ENCODE measurements at places on chromosomes 2 and 18. TPM values are rescaled to one million over a fixed set of nuclear protein-coding genes. Genes with fewer than 3 reads are reported as not detected.
A peak's percentile ranks its signal among the peaks of the same experiment; 100 is the strongest.

The SATB2 gene
- 0.60 TPM for total RNA-seq

DNA sequence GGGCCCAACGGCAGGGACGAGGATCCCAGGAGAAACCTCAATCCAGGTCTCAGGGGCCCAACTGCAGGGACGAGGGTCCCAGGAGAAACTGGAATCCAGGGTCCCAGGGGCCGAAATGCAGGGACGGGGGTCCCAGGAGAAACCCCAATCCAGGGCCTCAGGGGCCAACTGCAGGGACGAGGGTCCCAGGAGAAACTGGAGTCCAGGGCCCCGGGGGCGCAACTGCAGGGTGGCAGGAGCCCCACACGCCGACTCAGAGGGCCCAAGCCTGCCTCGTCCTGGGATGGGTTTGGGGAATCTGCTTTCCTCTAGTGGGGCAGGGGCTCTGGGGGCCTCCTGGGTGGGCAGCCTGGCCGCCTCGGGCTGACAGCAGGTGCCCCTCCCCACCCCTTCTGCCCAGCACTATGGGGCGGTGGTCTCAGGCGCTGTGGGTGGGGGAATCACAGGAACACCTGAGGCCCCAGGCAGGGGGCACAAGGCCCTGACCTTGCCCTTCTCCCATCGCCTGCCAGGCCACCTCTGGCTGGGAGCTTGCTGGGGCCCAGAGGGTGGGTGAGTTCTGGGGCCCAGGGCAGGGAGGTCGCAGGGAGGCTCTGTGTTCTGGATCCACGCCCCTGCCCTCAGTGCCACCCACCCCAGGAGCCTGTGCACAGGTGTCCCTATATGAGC is 7.1 kb downstream of the RTP5 start:
- no peak for DNase-seq

The SELENOI gene
- total RNA-seq: 9.3 TPM

- DNase-seq: peak; percentile 74
Measured at GRCh38 chr2:64586883-64587481, 62.9 kb downstream of the AFTPH start.

The ERBB4 gene
- under 0.01 TPM for total RNA-seq

The PDCD1 gene
- total RNA-seq: not detected

DNA sequence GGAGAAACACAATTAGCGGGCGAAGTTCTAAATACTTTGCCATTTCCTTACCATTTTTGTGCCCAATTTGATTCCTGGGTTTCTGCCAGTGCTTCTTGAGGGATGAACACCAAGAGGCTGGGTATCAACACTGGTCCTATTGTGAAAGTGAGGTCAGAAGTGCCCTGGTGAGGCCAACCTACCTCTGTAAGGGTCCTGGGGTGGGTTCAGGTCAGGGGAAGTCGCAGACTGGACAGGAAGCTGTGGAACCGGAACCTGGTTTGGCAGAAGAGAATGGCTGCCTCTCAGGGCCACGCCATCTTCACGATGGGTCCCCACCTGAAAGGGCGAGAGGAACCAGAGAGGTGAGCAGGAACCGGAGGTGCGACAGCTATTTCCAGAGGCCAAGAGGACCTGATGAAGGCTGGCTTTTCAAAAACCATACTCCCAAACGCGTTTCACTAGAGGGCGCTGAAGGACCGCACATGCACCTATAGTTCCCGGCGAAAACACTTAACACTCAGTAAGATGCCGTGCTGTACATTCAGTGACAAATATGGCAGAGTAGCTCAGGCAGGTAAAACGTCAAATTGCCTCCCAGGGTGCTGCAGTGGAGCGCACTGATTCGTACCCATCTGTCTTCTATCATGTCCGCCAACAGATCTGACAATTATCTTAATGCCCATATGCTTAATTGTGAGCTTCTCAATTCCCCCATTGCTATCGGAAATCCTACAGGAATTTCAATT is 275.3 kb upstream of the CCDC68 start:
- DNase-seq: peak; percentile 83

GRCh38 chr2:50650403-50650810 is 381.5 kb downstream of the NRXN1 start:
- DNase-seq: no peak

DNA sequence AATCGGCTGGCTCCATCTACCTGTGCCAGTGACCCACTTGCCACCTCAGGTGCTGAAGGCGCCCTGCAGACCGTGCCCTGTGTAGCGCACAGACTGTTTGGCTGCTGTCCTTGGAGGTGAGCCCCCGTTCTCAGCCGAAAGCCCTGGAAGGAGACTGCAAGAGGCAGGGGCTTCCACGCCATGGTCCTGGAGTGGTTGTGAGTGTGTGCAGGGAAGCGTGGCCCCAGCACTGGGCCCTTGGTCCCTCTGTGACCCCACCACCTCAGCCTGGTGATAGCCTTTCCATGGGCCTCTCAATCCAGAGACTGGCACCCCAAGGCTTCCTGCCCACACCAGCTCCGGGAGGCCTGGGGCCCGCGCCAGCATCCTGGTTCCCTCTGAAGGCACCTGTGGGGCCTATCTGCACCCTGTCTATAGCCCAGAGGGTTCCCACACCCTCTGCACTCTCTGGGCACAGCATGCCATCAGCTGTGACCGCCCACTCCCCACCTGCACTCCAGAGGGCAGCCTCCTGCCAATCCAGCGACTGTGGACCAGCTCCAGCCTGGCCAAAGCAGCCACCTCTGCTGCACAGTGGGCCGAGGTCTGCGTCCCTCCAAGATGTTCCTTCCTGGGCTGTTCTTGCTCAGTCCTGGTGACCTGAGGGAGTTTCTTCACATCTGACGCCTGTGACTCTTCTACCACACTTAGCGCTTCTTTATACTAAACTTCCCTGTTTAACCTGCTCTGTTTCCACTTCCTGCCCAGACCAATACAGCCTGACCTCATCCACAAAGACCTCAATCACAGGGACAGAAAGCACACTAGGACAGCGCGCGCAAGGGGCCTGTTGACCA is 109.5 kb downstream of the EIPR1 start:
- DNase-seq: no peak

- no peak for DNase-seq
Measured at GRCh38 chr2:166573391-166573790, 79.3 kb upstream of the SCN7A start.

GRCh38 chr18:74522635-74523548 is 11.4 kb upstream of the CNDP1 start:
- no peak for DNase-seq

- DNase-seq: peak; percentile 83
Measured at GRCh38 chr2:9205963-9206948, at the start of gene ASAP2. Gene ASAP2, plus strand, starts transcription at chr2:9206812. Its CDS starts 293 bp downstream, at chr2:9207105.

- no peak for DNase-seq
Measured at GRCh38 chr2:216932863-216933548, 73.1 kb upstream of the TNP1 start.

GRCh38 chr18:9454061-9454703 is 21.1 kb upstream of the RALBP1 start:
- DNase-seq: no peak

The TUBB8B gene
- not detected for total RNA-seq

The MYOM1 gene
- total RNA-seq: 1.1 TPM

DNA sequence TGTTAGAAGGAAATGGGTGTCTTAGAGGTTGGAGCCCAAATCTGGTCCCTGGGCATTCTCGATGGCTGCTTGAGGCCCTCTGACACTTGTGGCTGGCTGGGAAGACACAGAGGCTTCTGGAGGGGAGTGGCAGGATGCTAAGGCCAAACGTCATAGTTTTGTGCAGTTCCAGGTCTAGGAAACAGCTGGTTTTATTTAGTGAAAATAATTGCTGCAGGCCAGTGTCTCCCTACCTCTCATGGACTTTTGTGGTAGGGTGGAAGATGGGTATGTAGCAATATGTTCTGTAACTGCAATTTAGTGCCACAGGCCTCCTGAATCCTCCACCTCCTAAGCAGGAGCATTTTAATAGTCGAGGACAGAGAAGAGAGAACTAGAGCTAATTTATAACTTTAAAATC is 32.2 kb upstream of the SPRED2 start:
- DNase-seq: no peak

- DNase-seq: no peak
Measured at GRCh38 chr2:77370511-77370910, 151.7 kb downstream of the LRRTM4 start.

DNA sequence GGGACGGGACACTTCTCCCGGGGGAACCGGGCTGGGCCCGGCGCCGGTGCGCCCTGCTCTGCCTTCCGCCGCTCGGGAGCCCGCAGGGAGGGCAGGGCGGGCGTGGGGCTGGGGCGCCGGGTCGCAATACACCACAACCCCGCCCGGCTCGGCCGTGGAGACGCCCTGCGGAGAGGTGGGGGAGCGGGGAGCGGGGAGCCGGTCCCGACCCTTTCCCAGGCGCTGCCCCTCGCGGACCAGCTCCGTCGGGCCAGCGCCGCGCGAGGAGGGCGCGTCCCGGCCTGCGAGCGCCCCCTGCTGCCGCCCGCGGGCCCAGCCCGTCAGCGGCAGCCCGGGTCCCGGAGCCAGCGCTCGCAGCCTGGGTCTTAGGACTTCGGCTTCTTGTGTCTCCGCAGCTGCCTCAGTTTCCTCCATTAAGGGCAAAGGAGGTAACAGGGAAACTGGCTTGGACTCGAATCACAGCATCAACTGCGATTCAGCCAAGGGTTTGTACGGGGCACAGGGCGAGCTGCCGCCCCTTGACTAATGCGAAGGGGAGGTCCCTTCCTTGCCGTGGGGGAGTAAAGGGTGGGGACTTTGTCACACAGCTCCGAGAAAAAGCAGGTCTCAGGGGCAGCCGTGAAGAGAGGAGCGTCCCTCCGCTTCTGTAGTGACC is 635 bp upstream of the ADRA2B start:
- DNase-seq: peak; percentile 48

DNA sequence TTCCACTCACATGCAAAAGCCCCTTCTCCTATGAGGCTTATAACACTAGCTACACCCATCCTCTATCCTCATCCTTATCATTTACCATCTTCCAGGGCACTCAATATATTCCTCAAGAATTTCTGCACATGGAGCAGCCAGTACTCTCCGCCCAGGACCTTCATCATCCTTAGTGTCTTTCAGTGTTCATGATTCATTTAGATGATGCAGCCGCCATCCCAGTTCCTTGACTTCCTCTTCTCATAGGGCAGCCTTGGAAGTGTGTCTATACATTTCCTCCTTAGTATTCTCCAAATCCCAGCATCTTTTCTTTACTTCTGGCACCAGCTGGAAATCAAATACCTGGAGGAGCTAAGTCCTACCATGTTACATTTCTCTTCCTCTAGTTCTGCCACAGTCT is 3.0 kb upstream of the ITSN2 start:
- DNase-seq: no peak

The CFAP221 gene
- total RNA-seq: not detected

DNA sequence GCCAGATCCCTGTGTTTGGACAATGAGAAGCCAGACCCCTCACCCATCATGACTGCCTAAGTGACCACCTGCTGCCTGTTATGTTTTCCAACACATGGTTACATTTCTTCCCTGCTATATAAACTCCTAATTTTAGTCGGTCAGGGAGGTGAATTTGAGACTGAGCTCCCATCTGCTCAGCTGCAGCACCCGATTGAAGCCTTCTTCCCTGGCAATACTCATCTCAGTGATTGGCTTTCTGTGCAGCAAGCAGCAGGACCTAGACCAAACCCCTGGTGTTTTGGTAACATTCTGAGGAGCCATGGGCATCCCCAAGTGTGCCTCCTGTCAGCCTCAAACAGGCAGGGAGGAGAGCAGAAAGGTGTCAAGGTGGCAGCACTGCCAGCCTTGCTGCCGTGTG is 141.2 kb downstream of the CD8B2 start:
- no peak for DNase-seq

- DNase-seq: no peak
Measured at GRCh38 chr2:182098648-182099047, 113.0 kb downstream of the PPP1R1C start.

The MOGAT1 gene
- total RNA-seq: not detected

DNA sequence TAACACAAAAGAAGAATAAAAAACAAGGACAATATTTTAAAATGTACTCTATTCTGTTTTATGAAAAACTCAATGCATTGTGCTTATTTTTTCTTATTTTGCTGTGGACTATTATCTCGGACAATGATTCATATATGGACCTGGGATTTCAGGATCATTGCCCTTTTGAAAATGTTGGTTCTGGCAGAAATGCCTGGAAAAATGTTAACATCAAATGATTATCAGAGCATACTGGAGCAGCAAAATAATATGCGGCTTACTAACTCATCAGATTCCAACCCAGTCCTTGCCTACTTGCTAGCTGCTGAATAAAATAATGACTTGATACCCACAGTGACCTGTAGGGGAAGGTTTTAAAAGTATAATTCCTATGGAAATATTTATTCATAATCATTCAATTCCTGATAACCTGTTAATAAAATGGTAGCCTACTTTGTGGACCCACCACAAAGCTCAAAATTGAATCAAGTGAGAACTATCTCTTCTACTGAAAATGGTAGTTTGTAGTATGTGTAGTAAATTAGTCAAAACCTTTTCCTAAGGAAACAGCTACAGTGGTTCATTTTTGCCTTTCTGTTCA is 117.4 kb downstream of the NEB start:
- DNase-seq: peak; percentile 85

- DNase-seq: no peak
Measured at GRCh38 chr2:28119631-28120030, 229.1 kb downstream of the BABAM2 start.

The LRATD1 gene
- total RNA-seq: 9.4 TPM

The LINC00305 gene
- 0.20 TPM for total RNA-seq

The GYPC gene
- total RNA-seq: 773 TPM

DNA sequence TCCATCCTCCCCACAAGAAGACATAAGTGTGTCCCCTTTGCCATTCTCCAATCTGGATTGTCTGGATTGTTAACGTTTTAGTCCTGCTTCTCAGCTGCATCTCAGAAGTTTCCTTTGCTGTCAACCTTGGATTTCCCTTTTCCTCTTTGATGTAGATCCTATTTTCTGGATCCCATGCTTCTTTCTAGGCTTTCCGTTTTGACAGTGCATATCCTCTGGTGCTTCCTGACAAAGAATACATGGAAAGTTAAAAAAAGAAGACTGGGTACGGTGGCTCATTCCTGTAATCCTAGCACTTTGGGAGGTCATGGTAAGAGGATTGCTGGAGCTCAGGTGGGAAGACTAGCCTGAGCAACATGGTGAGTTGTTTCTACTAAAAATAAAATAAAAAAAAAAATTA is 26.8 kb downstream of the ABI2 start:
- DNase-seq: peak; percentile 54

DNA sequence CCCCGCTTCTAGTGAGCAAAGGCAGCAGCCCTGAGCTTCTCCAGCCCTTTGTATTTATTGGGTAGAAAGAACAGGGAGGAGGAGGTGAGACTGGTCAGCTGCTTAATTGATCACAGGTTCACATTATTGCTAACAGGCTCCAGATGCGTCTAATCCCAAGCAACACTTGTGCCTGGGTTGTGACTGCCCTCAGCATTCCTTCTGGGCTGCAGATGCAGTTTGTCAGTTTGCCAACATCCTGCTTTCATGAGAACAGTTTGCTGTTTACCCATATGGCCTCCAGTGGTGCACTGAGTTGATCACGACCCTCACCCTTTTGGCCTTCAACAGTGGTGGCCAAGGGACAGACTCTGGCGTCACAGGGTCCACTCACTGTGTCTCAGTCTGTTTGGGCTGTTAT is 159.5 kb upstream of the ZNF516 start:
- no peak for DNase-seq

DNA sequence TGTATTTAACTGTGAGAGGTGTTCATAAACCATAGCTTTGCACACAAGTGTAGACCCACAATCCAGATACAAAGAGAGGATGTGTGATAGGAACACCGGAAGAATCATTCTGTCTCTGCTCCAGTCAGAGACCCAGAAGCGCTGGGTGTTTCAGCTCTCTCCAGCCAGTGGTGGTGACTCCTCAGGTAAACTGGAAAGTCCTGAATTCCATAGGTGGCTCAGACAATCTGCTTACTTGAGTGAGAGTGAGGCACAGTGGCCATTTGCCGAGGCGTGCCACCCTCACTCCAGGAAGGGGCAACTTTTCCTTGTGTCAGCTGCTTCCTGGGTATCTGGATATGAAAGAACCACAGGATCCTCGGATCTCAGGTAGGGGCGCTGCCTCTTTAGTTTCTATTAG is 171.5 kb downstream of the KCNS3 start:
- no peak for DNase-seq

All from lung microvascular endothelial cell (primary cell).